Placental pericyte (primary cell): ENCODE measurements at places on chromosomes 2 and 18. TPM values are rescaled to one million over a fixed set of nuclear protein-coding genes. Genes with fewer than 3 reads are reported as not detected.

The STEAP3 gene
- 58.3 and 74.0 TPM in 2 replicates for total RNA-seq

The DSG4 gene
- total RNA-seq = not detected in 2 replicates

The ZNG1B gene
- total RNA-seq = 21.3 and 24.7 TPM in 2 replicates

The IL36G gene
- not detected in 2 replicates for total RNA-seq

The GAD1 gene
- total RNA-seq = 0.22 and 0.43 TPM in 2 replicates

The STON1 gene
- total RNA-seq = 8.4 and 20.1 TPM in 2 replicates

The SMYD1 gene
- total RNA-seq = not detected in 2 replicates

The CHST9 gene
- total RNA-seq = not detected in 2 replicates

The FNDC4 gene
- 2.2 and 14.0 TPM in 2 replicates for total RNA-seq
